ENCODE measurements at places on chromosomes 4 and X. TPM values are rescaled to one million over a fixed set of nuclear protein-coding genes. Genes with fewer than 3 reads are reported as not detected.

TAB3 gene
- polyA plus RNA-seq, result 11.5 TPM

H2BW2 gene
- polyA plus RNA-seq, result 0.41 TPM

ERAS gene
- not detected for polyA plus RNA-seq

S100G gene
- polyA plus RNA-seq, result not detected

AVPR2 gene
- polyA plus RNA-seq, result 0.67 TPM

PITX2 gene
- 41.1 TPM for polyA plus RNA-seq

SPANXN5 gene
- polyA plus RNA-seq, result not detected

TMEM150C gene
- polyA plus RNA-seq, result 5.2 TPM

XAGE2 gene
- 1.1 TPM for polyA plus RNA-seq

TKTL1 gene
- not detected for polyA plus RNA-seq

CYLC1 gene
- not detected for polyA plus RNA-seq

KIAA1210 gene
- 0.34 TPM for polyA plus RNA-seq

HELT gene
- not detected for polyA plus RNA-seq

ANXA3 gene
- polyA plus RNA-seq, result 7.3 TPM

C4orf36 gene
- 0.35 TPM for polyA plus RNA-seq

FGD1 gene
- 18.4 TPM for polyA plus RNA-seq

AFM gene
- not detected for polyA plus RNA-seq

HERC3 gene
- 18.0 TPM for polyA plus RNA-seq

DCK gene
- 23.9 TPM for polyA plus RNA-seq

ABLIM2 gene
- 8.2 TPM for polyA plus RNA-seq

UGT2A1 gene
- 0.18 TPM for polyA plus RNA-seq

INPP4B gene
- polyA plus RNA-seq, result 32.0 TPM

MECP2 gene
- 20.2 TPM for polyA plus RNA-seq

BRCC3 gene
- polyA plus RNA-seq, result 17.2 TPM

CXCL8 gene
- polyA plus RNA-seq, result 4.1 TPM

FANCB gene
- 1.9 TPM for polyA plus RNA-seq

GPR82 gene
- polyA plus RNA-seq, result 0.08 TPM

PAGE1 gene
- not detected for polyA plus RNA-seq

CCDC120 gene
- 4.8 TPM for polyA plus RNA-seq

MAGEB16 gene
- polyA plus RNA-seq, result not detected

MAGEA6 gene
- polyA plus RNA-seq, result not detected

NPY2R gene
- polyA plus RNA-seq, result not detected
